CD4-positive, alpha-beta T cell treated with Interleukin-4 for 4 hours (primary cell): ENCODE measurements at places on chromosomes 16 and 17.

- peak; percentile 79 for DNase-seq
Observed at GRCh38 chr16:57576429-57576870, 34.0 kb downstream of the ADGRG5 start.

- DNase-seq: no peak
Observed at GRCh38 chr16:77197747-77198146, 1.5 kb upstream of the SYCE1L start.

DNA sequence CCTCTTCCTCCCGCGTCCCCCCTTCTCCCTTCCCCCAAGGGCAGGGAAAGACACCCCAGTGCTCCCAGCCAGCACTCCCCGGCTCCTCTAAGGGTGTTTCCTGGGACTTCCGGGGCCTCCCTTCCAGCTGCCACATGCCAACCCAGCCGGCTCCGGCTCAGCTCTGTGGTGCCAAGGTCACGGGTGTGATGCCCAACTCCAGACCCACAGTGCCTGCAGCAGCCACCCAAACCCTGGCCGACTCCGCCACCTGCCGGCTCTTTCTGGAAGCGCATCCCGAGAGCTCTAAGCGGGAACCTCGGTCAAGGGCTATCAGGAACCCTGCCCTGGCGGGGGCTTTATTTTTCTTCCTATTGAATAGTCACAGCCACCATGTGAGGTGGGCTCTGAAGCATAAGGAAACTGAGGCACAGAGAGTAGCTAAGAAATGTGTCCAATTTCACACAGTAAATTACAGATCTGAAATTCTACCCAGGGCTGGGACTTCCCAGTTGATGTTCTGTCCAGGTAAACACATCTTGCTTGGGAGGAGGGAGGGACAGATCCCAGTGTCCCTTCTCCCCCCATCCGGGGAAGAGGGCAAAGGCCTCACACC is 3.3 kb upstream of the PPP1R1B start:
- DNase-seq: peak; percentile 84

DNA sequence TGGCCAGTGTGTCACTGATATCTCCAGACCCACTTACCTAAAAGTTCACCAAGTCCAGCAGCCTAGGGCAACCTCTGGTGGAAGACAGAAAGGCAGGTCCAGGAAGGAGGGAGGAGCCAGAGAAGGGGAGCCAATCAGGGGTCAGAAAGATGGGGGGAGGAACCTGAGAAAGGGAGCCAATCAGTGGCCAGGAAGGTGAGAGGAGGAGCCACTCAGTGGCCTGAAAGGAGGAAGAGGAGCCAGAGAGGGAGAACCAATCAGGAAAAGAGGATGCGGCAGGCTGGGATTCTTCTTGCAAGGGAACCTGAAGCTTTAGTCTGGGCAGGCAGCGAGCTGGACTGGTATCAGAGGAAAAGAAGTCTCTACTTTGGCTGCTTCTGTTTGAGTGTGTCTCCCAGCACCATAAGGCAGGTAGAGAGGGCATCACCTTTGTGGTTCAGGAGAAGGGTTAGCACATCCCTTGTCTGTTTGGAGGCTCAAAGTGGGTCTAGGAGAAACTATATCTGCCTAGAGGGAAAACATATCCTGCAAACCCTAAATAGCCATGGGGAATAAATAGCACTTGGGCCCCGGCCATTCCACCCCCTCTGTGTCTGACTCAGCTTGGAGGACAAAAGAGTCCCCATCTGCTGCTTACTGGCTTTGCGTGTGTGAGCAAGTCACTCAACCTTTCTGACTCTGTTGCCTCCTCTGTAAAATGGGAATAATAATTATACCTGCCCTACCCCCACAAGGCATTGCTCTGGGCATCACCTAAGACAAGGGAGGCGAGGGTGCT is 43.4 kb upstream of the CRHR1 start:
- no peak for DNase-seq
